Amygdala (tissue), 56 donors: ENCODE measurements at places on chromosomes 12 and 14.

GRCh38 chr12:113267621-113268020 lies 46.4 kb downstream of the TPCN1 start:
- DNase-seq, result no peak

GRCh38 chr12:114936148-114937079 lies 252.4 kb upstream of the TBX3 start:
- DNase-seq, result no peak

DNA sequence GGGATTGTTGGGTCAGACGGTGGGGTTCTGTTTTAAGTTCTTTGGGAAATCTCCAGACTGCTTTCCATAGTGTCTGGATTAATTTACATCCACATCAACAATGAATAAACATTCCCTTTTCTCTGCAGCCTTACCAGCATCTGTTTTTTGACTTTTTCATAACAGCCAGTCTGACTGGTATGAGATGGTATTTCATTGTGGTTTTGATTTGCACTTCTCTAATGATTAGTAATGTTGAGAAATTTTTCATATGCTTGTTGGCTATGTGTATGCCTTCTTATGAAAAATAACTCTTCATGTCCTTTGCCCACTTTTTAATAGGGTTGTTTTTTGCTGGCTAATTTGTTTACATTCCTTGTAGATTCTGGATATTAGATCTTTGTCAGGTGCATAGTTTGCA lies 140.8 kb upstream of the CNTN1 start:
- no peak for DNase-seq

DNA sequence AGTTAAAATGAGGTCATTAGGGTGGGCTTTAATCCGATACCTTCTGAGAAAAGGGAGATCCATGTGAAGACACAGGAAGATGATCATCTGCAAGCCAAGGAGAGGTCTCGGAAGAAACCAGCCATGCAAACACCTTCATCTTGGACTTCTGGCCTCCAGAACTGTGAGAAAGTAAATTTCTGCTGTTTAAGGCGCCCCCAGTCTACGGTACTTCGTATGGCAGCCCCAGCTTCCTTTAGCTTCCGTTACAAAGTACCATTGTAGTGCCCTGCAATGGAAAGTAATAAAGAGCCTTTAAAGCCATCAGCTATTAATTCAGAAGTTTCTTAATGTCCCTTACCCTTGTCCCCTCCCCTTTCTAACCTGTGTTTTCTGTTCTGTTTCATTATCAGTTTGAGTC lies 308.1 kb downstream of the AACS start:
- DNase-seq, result no peak

DNA sequence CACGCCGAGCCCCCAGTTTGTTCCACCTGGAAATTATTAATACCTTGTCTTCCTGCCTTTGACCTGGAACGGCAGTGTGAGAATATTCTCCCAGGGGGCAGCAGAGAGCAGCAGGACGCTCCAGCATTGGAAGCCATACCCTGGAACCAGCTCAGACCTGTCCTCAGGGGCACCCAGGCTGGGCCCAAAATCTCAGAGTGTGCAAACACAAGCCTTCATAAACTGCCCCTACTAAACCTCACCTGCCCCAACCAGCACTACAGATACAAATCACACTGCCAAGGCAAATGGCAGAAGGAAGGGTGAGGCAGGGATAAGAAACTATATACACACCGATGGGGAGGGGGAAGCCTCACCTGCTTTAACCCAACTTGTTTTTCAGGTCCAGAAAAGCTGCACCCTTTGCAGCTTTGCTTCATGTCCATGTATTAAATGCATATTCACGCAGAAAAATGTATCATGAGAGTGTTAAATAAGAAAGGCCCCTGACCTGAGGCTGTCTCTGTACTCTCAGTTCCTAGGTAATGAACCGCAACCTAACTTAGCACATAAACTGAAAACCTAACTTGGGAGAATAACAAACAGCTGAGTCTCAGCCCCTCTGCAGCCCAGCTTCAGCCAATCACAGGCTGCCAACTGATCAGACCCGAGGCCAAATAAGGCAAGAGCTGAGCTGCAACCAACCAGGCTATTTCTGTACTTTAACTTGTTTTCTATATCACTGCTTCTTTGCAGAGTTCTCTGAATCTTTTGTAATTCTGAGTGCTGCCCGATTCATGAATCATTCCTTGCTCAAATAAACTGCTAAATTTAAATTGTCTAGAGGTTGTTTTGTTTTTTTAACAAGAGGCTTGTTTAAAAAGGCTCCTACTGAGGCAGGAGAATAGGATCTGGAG lies 130.1 kb downstream of the SPTSSA start:
- DNase-seq, result no peak

GRCh38 chr12:2346416-2346815 lies 293.6 kb downstream of the CACNA1C start:
- DNase-seq, result no peak

DNA sequence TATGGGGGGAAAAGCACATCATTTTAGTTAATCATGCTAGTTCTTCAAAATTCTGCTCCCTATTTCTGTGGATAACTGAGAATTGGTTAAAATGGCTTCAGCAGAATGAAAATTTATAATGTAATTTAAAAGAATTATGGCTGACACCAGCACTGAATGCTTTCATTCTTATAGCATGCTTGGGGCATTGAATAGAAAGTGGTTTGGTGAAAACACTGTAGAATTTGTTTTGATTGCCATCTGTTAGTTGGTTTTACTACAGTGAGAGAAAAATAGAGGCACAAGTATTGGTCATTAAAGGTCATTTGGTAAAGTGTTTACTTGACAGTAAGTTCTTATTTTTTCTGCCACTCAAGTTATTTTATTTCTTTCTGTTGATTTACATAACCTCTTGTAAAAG lies 70.8 kb downstream of the PRORP start:
- DNase-seq, result no peak

DNA sequence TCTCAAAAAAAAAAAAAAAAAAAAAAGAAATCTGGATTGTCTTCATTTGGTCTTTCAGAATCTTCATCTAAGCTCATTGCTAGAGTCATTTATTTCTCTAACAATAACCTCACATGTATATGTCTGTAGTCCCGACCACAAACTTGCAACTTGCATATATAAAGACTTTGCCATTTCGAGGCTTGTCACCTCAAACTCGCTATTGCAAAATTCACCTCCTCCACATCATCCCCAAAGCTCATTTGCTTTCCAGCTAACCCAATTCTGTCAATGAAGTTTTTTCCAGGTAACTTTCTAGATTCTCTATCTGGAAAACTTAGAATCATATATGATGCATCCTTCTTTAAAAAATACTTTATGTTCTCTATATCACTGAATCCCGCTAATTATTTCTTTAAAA lies 393.2 kb upstream of the ATXN7L3B start:
- no peak for DNase-seq

GRCh38 chr14:21191809-21192446 lies 36.1 kb upstream of the OR5AU1 start:
- peak; percentile 3 for DNase-seq

DNA sequence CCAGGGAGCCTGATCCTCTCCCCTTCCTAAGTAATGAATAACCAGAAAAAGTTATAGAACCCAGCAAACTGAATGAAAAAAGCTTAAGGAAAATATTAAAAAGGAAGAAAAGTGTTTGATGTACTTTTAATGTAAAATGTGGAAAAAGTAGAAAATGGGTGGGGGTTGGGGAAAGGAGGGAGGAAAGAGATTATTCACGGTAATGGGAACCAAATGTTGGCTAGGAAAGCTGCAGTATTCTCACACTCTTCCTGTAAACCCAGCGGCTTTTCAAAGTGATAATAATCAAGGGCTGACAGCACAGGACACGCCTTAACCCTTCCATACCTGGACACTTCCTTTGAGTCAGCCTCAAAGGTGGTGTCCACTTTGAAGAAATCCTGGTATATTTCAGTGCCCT lies 139.2 kb downstream of the TGFB3 start:
- no peak for DNase-seq

DNA sequence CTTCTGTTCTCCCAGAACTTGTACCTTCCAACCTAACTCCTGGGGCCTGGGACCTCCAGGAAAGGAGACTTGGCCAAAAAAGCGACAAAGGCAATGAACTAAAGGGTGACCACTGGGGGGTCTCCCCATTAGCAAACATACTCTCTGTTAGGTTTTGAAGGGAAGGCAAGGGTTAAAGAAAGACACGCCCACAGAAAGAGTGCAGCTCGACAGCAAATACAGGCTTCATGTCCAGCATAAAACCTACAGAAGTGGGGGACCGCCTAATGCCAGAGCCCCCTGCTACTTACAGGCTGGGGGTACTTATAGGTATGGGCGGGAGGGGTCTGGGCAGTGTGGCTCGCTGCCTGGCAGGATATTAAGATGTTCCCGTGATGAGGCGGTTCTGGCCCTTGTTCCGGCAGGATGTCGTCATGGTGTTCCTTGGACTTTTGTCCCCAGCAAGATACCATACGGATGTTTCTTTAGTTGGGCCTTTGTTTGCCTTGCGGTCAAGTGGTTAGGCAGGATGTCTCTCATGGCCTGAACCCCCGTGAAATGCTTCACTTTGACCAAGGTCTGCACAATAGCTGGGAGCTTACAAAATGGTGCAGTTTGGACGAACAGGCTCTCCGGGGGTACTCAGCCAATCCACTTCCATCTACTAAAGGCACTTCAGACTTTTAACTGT lies 53.4 kb downstream of the PRMT8 start:
- no peak for DNase-seq

DNA sequence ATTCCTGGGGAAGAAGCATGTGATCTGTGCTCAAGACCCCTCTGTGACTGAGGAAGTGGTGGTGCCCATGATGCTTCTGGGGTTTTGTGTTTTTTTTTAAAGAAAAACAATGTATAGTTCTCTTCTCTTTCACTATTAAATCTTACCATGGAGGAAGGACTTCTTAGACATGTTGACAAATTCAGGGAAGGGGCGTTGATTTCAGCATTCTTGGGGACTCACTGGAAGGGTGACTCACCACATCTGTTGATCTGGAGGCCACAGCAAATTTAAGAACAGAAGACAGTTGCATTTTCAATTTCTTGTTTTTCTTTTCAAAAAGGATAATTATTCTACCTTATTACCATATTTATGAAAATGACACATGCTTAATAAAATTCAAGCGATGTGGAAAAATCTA lies 152.9 kb upstream of the RTL1 start:
- no peak for DNase-seq

DNA sequence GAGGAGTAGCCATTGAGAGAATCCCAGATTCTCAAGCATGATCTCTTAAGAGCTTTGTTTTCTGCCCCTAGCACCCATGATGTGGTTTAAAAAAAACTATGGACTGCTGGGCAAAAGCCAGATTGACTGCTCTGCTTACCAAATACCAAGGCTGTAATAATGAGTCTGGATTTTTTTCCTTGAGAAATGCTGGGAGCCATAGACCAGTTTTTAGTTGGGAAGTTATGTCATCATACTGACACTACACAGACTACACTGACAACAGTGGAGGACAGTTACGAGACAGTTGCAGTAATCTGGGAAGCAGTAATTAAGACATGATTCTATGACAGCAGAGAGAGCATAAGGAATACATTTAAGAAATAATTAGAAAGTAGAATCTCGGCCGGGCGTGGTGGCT lies 35.8 kb downstream of the SPATA7 start:
- no peak for DNase-seq

GRCh38 chr12:57582440-57582839 lies 8.6 kb upstream of the PIP4K2C start:
- DNase-seq, result no peak

- no peak for DNase-seq
These were observed 6.0 kb upstream of the MYF6 start for GRCh38 chr12:80701388-80701787.

- peak; percentile 66 for DNase-seq
These were observed 37.0 kb downstream of the ZFHX2 start for GRCh38 chr14:23514644-23514957.

GRCh38 chr14:58805605-58806409 lies 168.0 kb downstream of the DACT1 start:
- DNase-seq, result no peak

DNA sequence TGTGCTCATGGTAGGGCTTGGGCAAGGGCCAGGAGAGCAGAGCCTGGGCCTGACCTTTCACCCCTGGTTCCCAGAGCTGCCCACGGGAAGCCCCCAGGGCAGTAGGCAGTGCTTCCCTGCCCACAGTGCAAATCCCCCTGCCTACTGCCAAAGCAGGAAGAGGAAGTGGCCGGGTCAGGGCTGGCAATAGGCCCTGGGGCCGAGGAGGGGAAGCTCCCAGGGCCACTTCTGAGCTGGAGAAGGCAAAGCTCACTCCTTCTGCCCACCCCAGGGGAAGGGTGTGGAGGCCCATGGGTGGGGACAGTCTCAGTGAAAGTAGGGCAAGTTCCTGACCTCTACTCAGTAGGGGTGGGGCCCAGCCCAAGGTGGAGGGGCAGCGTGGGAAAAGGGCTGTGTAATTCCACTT lies 5.4 kb upstream of the NR4A1 start:
- no peak for DNase-seq

- no peak for DNase-seq
These were observed 122.1 kb downstream of the PRKD1 start for GRCh38 chr14:29805415-29806123.

DNA sequence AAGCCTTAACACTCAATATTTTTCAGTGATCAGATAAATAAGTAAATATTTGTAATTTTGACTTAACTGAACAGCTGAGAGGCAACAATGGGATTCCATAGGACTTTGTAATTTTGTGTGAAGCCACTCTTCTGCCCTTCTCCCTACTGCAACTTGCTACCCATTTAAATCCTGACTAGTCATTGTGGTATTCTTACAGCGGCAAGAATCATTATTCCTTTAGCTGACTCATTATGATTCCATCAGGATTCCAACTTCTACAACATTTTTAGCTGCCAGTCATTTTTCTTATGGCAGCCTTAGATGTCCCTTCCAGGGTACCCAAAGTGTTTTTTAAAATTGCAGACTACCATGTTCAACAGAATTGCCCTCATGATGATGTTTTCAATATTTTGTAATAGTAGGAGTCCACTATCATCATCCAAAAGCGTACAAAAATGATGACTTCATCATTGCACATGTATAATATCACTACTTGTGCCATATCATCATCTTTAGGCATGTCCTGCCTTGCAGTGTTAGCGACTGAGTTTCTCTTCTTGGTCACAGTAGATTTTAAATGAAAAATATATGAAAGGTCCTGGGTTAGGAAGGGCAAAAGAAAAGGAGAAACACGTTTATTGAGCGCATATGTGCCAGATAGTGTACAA lies 5.1 kb upstream of the MAGOHB start:
- DNase-seq, result no peak
